Fibroblast of skin of scalp (primary cell): ENCODE measurements at places on chromosomes 5 and 9.

- peak; percentile 89 for DNase-seq
These were observed 211.5 kb downstream of the SEC61B start for GRCh38 chr9:99433555-99433954.

- peak; percentile 69 for DNase-seq
These were observed 79.9 kb downstream of the FNBP1 start for GRCh38 chr9:129962889-129963703.

DNA sequence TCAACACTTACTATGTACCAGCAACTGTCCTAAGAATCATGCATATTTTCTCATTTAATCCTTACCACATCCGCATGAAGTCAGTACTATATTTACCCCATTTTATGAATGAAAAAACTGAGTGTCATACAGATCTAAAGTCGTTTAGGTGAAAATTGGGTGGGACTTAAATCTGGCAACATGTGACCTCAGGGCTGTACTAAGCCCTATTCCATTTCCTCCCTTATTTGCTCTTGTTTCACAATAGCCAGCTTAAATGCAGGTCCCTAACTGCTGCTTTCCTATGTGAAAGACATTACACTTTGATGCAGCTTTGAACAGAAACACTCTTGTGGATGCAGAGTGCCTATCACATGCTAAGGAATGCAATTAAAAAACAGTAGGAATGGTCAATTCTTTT, 2.5 kb upstream of the RAB14 start:
- no peak for DNase-seq

GRCh38 chr5:87912419-87912818, 356.2 kb downstream of the TMEM161B start:
- DNase-seq: no peak

DNA sequence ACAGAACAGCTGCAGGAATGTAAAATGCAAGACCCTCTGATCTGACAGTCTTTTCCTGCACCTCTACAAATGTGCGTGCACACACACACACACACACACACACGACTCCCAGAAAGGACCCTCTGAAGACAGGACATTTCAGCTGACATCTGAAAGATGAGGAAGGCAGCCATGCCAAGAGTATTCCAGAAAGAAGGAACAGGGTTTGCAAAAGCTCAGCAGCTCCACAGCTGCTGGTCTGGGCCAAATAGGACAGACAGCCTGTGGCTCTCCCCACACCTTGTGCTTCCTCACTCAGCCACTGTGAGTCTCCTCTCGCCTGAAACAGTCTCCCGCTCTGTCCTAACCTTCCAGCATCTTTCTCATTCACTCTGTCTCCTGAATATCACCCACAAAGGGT, 189.0 kb downstream of the PALM2AKAP2 start:
- DNase-seq: peak; percentile 24

DNA sequence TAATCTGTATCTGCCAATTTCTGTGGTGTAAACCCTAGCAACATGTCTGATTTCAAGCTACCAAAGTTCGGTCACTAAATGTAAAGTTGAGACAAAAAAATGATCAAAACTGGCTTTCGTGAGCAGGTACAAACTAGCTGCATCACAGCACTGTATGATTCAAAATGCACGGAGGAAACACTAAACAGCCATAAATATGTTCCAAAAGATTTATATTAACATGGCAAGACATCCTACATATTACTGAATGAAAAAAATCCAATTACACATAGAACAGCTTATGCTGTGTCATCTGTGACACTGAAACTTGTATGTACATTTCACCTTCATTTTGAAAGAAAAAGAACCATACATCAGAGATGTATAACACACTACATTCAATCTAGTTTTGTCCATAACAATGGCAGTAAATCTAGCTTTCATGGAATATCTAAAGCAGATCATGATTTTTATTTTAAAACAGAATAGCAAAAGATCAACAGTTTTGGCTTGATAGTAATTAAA, 14.4 kb downstream of the GNAQ start:
- no peak for DNase-seq

DNA sequence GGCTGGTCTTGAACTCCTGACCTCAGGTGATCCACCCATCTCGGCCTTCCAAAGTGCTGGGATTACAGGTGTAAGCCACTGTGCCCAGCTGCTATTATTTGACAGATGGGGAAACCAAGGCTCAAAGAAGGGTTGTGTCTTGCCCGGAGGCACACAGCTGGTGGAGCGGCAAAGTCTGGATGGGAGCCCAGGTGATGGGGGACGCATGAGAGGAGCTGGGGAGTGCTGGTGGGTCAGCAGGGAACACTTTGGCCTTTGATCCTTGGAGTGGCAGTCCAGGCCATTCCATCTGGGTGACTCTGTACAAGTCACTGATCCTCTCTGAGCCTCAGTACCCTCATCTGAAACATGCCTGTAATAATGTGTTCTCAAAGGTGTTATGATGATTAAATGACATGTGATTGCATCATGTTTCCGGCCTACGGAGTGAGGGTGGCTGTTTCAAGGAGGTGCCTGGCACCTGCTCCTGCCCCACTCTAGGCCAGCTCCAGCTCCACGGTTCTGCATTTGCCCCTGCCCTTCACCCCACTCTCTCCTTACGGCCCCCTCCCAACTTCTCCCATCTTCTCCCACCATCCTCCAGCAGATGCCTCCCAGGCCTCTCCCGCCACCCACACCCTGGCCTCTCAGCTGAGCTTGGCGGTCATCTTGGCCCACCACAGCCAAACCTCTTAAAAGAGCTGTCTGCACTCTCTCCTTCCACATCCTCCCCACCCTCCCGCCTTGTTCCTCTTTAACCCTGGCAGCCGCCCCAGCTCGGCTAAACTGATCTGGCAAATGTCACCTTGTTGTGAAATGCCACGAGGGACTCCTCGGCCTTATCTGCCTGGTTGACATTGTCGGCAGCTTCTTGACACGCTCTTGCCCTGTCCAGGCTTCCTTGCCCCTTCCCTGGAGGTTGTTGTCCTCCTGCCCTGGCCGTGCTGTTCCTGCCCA, 5.5 kb upstream of the DBN1 start:
- DNase-seq: peak; percentile 59

DNA sequence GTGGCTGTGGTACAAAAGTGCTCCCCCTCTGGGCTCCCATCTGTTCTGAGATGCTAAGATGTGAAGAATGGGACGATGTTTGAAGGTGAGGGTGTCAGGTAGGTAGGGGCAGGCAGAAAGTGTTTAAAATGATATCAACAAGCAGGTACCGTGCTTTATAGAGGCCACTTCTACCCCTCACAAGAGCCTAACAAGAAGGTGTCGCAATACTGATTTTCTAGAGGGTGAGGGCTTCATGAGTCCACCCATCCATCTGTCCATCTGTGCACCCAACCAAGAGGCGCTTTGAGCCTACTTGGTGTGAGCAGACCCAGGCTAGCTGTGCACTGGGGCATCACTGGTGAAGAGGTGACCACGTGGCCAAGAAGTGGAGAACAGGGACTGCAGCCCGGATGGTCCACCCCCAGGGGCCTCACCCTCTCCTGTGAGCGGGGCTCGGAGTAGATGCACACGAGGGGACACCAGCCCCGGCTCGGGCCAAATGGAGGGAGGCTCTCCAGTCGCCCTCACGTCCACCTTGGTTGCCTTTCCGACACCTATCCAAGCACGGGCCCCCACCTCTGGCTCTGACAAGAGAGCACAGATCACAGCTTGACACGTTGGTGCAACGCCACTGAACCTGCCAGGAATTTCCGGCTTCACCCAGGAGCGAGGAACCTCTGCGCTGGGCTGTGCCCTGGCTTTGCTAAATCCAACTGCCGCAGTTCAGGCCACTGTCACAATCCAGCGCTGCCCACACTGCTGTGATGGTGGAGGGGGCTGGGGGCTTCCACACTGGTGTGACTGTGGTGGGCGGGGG, 34.5 kb downstream of the CRB2 start:
- DNase-seq: no peak

DNA sequence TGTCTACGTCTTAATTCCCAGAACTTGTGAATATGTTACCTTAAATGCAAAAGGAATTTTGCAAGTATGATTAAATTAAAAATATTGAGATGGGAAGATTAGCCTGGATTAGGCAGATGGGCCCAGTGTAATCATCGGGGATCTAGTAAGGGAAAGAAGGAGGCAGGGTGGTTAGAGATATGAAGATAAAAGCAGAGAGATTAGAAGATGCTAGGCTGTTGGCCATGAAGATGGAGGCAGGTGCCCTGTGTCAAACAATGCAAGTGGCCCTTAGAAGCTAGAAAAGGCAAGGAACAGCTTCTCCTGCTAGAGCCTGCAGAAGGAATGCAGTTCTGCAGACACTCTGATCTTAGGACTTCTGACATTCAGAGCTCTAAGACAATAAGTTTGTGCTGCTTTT, 28.8 kb upstream of the ISOC1 start:
- DNase-seq: no peak

DNA sequence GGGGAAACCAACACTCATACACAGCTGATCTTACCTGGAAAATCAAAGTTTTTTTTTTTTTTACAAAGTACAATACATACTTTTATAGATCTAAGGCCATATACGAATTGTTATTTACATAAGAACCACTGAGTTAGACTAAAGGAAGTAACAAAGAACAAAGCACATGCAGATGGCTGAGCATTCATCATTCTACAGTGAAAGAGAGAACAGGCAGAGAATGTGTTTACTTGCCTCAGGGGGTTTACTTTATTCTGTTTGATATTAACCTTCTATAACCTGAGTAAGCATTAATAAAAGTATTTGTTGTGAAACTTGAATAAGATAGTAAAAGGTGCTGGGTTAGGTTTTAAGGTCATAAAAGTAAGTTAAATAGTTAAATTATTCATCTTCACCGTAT, 54.7 kb downstream of the SLC38A9 start:
- DNase-seq: no peak

GRCh38 chr5:16936150-16936988, at the start of gene MYO10:
Gene MYO10, minus strand, starts transcription at chr5:16936288. Its CDS starts 480 bp downstream, at chr5:16935808.
- DNase-seq: peak; percentile 85

GRCh38 chr5:137368651-137369050, 130.5 kb downstream of the SPOCK1 start:
- no peak for DNase-seq

GRCh38 chr5:40687321-40687720, 7.6 kb downstream of the PTGER4 start:
- no peak for DNase-seq

DNA sequence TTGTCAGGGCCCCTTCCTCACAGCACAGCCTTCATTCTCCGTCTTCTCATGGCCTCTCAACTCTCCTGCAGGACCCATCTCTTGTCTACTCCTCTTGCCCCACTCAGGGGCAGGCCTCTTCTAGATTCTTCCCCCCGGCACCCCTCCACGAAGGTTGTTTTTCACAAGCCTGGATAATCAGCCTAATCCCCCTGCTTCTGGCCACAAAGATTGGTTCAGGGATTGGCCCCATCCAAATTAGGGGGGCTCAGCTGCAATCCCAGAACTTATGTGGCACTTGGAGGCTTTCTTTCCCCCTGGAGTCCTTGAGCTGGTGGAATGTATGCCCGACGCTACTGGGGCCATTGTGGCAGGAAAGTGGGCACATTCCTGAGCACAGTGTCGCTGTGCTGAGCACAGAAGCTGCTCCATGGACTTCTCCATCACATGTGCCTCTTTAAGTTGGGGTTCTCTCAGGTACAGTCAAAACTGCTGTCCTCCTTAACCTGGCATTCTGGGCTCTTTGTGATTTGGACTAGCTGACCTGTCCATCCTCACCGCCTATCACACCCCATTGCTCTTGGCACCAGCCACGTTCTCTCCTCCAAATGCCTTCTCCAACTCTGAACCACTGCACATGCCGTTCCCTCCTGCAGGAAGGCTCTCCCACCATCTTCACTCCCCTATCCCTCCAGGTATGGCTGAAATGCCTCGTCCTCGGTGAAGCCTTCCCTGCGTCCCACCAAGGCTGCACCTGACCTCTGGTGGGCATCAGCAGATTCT, 66.8 kb upstream of the RNF130 start:
- DNase-seq: no peak

DNA sequence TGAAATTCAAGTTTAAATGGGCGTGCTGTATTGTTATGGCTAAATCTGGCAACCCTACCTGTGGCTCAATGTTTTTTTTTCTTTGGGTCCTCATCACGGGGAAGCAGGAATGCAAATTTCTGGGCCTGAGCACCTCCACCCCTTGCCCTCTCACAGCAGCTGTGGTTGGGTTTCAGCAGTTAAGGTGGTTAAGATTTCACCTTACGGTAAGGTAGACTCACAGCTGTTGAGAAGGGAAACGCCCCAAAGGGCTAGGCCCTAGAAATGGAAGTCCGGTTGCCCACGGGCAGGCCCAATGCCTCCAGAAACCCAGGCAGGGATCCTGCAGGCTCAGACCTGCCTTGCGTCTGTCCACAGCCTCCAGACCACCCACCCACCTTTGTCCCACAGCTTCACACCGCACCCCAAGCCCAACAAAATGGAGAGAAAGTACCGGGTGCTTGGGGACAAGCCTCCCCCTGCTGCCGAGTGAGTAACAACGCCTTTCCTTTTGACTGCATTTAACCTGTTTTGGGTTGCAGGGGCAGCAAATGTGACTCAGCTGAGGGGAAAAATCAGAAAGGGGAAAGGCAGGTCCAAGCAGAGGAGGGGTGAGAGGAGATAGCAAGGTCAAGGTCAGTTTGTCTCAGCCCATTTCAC, 48.1 kb upstream of the TDRD7 start:
- DNase-seq: no peak

DNA sequence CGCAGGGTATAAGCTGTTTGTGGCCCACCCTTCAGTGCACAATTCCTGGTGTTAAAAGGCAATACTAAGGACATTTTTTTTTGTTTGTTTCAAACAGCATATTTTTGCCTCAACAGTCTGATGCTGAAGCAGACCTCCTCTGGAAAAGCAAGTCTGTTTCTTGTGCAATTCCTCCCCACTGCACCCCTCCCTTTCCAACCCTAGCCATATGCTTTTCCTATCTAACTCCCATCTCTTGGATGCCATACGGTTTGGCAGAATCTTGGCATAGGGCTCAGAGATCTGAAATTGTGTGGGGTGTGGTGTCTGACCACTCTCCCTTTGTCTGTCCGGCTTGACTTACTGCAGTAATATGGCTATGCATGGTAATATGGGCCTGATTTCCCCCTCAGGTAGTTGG, 161.6 kb downstream of the TMEM38B start:
- no peak for DNase-seq

DNA sequence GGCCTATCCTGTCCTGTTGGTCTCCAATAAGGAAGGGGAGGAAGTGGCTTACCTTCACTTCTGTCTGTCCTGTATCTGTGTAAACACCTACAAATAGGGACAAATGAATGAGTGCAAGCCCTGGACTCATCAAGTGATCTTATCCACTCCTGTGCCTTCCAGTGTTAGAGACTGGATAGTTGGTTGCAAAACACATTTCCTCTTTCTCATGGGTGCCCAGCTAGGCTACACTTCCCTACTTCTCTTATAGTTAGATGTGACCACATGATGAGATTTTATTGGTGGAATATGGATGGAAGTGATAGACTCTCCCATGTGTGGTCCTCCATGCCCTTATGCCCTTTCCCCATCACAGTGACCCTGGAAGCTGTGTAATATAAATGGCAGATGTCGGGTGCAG, 16.9 kb upstream of the PFDN1 start:
- no peak for DNase-seq

- DNase-seq: no peak
These were observed 60.1 kb downstream of the RGS3 start for GRCh38 chr9:113523421-113524141.

DNA sequence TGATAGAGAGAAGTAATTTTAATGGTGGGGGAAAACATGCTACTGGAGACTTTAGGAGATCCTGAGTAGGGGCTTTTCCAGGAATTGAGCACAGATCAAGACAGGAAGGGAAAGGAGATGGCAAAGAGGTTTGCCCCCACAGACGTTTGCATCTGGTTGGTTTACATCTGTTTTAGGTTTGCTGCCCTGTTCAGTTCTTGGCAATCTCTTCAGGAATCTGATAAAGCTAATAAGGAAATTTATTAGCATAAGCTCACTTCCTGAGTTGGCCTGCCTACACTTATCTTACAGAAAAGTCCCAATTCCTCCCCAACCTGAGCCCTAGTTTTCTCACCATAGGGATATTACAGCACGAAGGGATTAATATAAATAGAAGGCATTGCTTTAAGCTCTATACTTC, 3.4 kb upstream of the CFAP95 start:
- DNase-seq: no peak
